PC-3 (cell line): ENCODE measurements at places on chromosomes 16 and 17. TPM values are rescaled to one million over a fixed set of nuclear protein-coding genes. Genes with fewer than 3 reads are reported as not detected.

- H3K4me1 ChIP-seq = peaks cover 33% of the 10 kb centered on the region
- peak; percentile 11 for DNase-seq
- H3K27ac ChIP-seq = peak overlapping the region; percentile 62
- no peaks in the 10 kb centered on the region for H3K27me3 ChIP-seq
Observed at GRCh38 chr17:7477392-7478275, 1.8 kb downstream of the ZBTB4 start.

DNA sequence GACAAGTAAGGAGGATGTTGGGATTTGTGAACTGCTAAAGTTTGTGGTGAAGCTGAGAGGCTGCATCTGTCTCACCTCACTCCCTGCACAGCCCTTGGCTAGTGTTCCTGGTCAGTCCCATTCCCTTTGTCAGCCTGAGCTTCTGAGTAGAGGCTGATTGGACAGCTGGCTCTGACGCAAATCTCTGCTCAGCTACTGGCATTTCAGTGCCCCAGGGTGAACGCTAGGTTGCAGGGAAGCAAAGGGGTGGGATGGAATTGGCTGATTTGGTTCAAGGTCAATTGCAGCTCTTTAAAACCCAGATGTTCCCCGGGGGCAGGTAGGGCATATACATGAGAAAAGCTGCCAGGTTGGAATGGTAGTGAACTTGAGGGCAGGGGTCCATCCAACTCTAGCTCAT lies 23.1 kb upstream of the CNOT1 start:
- H3K27me3 ChIP-seq = no peaks in the 10 kb centered on the region
- no peak overlapping the region for H3K4me3 ChIP-seq
- no peaks in the 10 kb centered on the region for H3K4me1 ChIP-seq
- no peak for DNase-seq
- no peak overlapping the region for H3K27ac ChIP-seq
- H3K36me3 ChIP-seq = no peaks in the 10 kb centered on the region

- no peak for DNase-seq
- no peak overlapping the region for H3K27ac ChIP-seq
- H3K27me3 ChIP-seq = no peaks in the 10 kb centered on the region
- no peak overlapping the region for H3K4me3 ChIP-seq
Observed at GRCh38 chr16:820748-821147, 20.2 kb upstream of the GNG13 start.

GRCh38 chr16:16148755-16149154 lies 74.5 kb downstream of the ABCC6 start:
- no peaks in the 10 kb centered on the region for H3K36me3 ChIP-seq
- H3K4me3 ChIP-seq = no peak overlapping the region
- no peak for DNase-seq
- no peaks in the 10 kb centered on the region for H3K27me3 ChIP-seq

Gene ABCC6
- 0.73 TPM in 1 of 2 replicates, not detected in the other for total RNA-seq

DNA sequence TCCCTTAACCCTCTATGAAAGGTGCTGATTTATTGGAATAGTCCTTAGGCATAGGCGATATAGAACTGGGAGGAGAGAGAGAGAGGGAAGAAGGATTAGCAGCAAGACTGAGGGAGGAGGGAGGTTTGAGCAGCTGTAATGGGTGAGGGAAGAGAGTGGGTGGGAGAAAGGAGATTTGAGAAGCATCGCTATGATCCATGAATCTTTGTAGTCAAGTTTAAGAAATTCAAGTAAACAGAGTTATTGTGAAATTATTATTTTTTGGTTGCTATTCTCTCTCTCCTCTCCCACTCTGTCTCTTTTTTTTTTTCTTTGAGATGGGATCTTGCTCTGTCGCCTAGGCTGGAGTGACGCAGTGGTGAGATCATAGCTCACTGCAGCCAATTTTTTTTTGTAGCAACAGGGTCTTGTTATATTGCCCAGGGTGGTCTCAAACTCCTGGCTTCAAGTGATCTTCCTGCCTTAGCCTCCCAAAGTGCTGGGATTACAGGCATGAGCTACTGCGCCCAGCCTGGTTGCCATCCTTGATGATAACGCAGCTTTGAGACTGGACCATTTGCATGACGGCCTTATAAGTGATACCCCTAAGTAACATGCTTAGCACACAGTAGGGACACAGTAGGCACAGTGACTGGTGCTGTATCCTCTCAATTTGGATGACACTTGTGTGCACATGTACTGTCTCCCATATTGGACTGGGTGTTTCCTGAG lies 21.0 kb upstream of the TNS4 start:
- no peaks in the 10 kb centered on the region for H3K36me3 ChIP-seq
- DNase-seq = no peak
- no peaks in the 10 kb centered on the region for H3K27me3 ChIP-seq
- H3K4me1 ChIP-seq = peaks cover 67% of the 10 kb centered on the region

Gene MYL11
- total RNA-seq = not detected in 2 replicates

DNA sequence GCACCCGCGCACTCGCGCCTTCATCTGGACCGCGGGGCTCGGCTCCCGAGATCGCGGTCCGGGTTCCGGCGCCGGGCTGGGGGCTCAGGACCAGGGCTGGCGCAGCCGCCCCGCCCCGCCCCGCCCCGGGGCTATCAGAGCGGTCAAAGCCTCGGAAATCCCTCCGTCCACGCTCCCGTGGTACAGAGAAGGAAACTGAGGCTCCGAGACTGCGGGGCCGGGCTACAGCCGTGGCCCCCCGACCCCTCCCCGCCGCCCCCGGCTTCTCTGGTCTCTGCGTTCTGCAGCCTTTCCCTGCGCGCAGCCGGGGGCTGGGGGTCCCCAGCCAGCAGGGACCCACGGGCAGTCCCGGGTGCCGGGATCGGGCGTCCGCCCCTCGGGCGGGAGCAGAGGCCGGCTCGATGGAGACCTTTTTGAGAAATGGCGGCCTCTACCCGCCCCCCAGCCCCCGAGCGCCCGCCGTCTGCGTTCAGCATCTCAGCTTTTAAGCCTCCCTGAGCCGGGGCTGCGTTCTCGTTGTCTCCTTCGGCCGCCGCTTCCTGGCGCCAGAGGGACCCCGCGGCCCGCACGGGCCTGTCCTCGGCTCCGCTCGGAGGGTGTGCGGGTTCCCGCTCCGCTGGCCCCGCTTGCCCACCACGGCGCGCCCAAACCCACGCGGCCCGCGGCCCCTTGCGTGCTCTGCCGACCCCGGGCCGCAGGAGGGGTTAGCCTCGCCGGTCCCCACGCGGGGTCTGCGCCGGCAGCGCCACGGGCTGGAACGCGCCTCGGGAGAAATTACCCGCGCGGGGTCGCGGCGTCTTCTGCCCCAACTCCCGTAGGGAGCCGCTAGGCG lies 1.5 kb upstream of the NPTX1 start:
- H3K36me3 ChIP-seq = no peaks in the 10 kb centered on the region
- H3K4me3 ChIP-seq = peak overlapping the region; percentile 49
- peaks cover 28% of the 10 kb centered on the region for H3K4me1 ChIP-seq
- H3K27ac ChIP-seq = no peak overlapping the region
- DNase-seq = no peak

Gene SOX15
- 6.3 and 7.0 TPM in 2 replicates for total RNA-seq

- H3K4me1 ChIP-seq = peaks cover 31% of the 10 kb centered on the region
- no peak overlapping the region for H3K4me3 ChIP-seq
- peak overlapping the region; percentile 11; the same call in 1 of the 2 replicates for H3K27ac ChIP-seq
- peaks cover 5% of the 10 kb centered on the region; the same call in 1 of the 2 replicates for H3K36me3 ChIP-seq
- no peaks in the 10 kb centered on the region for H3K27me3 ChIP-seq
Observed at GRCh38 chr17:18009609-18010420, 29.2 kb downstream of the ATPAF2 start.

DNA sequence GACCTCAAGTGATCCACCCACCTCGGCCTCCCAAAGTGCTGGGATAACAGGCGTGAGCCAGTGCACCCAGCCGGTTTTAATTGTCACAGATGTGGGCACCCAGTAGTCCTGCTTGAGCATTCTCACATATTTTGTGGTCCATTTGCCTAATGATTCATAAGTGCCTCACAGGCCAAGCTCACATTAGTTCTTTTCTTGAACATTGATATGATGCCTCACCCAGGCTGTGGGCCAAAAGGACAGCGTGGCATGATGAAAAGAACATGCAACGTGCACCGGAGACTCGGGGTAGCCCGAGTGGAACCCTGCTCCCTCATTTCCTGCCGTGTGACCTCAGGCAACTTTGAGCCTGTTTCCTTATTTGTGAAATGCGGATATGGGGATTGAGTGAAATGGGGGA lies 181.9 kb downstream of the SNX29 start:
- H3K36me3 ChIP-seq = no peaks in the 10 kb centered on the region
- H3K27me3 ChIP-seq = no peaks in the 10 kb centered on the region
- no peak overlapping the region for H3K4me3 ChIP-seq
